Activated T-helper 2 cell treated with anti-CD3 and anti-CD28 coated beads, Interferon-gamma antibody, Interleukin-2, Interleukin-4, amounts not matched to agents 10 μg/mL and 5 μg/mL and 100 μg/mL, durations not matched to agents 14 hours and 24 hours and 36 hours (primary cell): ENCODE measurements at places on chromosomes 6 and 20.

DNA sequence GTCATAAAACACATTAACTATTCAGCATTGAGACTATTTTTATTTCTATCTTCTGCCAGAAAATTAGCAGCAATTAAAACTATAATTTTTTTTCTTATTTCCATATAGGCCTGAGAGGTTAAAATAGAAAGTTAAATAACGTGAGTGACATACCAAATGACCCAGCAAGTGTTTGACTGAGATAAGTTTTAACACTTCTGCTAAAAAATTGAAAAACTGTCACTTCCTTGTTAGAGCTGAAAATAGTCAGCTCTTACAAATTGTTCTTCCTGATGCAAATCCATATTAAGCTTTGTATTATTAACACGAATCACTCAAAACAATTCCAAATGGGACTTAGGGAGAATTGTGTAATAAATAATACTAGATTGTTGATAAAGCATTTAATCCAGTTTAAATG, 26.5 kb upstream of the STX11 start:
- no peaks in the 10 kb centered on the region for H3K4me1 ChIP-seq
- H3K27me3 ChIP-seq: peaks cover 15% of the 10 kb centered on the region

DNA sequence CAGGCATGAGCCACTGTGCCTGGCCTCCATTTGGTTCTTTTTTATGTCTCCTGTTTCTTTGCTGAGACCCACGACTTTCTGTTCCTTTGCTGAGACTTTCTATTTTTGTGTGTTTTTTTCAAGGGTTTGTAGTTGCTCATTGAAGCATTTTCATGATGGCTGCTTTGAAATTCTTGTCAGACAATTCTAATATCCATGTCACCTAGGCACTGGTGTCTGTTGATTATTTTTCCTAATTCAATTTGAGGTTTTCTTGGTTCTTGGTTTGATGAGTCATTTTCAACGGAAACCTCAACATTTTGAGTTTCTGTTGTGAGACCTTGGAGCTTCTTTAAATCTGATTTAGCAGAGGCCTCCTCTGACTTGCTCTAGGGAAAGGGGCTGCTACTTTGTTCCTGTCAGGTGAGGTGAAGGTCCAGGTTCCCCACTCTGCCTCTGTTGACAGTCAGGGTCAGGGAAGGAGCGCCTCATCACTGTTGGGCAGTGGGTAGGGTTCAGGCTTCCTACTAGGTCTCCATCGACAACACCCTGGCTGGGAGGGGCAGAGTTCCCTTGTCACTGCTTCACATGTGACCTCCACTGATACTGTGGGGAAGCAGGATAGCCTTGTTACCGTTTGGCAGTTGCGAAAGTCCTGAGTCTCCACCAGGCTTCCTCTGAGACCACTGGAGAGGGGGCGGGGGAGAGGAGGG, 67.2 kb upstream of the RNF24 start:
- peak overlapping the region; percentile 90 for H3K27ac ChIP-seq
- peaks cover 10% of the 10 kb centered on the region for H3K36me3 ChIP-seq
- peak; percentile 70 for DNase-seq
- H3K4me3 ChIP-seq: peak overlapping the region; percentile 26

DNA sequence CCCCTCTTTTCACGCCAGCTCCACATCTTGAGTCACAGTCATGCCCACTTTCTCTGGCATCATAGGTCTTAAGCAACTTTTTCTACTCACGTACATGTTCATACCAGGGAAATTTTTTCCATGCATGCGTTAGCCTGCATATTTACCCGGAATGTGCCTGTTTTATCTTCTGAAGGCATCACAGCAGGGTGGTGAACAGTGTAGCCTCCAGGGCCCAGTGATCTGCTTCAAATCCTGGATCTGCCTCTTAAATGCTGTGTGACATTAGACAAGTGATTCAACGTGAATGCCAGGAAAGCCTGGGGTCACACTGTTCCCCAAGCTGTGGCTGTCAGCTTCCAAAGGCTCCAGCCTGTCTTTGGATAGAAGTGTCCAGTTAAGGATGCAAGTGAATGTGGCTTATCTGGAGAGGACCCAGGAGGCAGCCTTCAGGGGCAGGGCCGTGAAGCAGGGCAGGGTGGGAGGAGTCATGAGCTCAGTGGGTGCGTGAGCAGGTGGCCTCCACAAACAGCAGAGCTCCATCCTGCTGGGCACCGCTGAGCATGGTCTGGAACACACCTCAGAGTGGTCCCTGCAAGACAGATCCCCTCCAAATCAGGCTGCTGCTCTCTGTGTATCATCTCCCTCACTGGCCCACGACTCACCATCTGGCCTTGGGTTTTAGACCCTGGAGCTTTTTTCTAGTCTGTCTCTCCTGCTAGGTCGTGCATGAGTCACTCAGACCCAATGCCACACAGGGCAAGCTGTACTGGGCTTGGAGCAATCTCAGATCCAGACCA, 30.4 kb upstream of the CD93 start:
- H3K4me1 ChIP-seq: peaks cover 3% of the 10 kb centered on the region
- peaks cover 5% of the 10 kb centered on the region for H3K27me3 ChIP-seq
- H3K27ac ChIP-seq: no peak overlapping the region
- DNase-seq: no peak
- H3K4me3 ChIP-seq: no peak overlapping the region

DNA sequence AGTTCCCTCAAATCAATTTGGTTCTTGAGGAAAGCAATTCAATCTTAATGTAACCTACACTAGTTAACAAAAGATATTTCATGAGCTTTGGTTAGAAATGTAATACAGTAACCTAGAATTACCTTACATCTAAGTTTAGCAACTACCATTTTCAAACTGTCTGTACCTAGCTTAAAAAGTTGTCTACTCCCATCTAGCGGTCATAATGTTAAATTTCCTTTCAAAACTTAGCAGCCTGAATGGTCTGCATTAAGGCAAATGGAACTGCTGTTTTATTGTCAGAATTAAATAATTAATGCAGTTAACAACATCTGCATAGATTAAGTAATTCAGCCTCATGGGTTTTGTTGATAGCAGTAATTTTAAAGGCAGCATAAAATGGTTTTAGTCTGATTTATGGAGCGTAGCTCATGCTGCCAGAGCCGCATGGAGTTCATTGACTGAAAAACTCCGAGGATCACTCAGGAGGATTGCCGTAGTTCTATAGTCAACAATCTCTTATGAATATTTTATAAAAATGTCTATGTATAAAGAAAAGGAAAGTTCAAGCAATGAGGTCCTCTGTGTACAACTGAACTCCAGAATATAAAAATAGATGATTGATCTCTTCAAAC, 485.4 kb upstream of the MANEA start:
- DNase-seq: no peak
- no peak overlapping the region for H3K27ac ChIP-seq
- H3K27me3 ChIP-seq: no peaks in the 10 kb centered on the region
- no peaks in the 10 kb centered on the region for H3K4me1 ChIP-seq

GRCh38 chr6:30213667-30213956, 406 bp upstream of the TRIM26 start:
- peaks cover 24% of the 10 kb centered on the region for H3K36me3 ChIP-seq
- H3K4me1 ChIP-seq: peaks cover 44% of the 10 kb centered on the region
- no peaks in the 10 kb centered on the region for H3K27me3 ChIP-seq
- DNase-seq: no peak

- no peaks in the 10 kb centered on the region for H3K4me1 ChIP-seq
- no peak overlapping the region for H3K27ac ChIP-seq
- DNase-seq: no peak
- no peak overlapping the region for H3K4me3 ChIP-seq
- H3K36me3 ChIP-seq: no peaks in the 10 kb centered on the region
These were observed 143.9 kb upstream of the ESR1 start for GRCh38 chr6:151663559-151663958.

DNA sequence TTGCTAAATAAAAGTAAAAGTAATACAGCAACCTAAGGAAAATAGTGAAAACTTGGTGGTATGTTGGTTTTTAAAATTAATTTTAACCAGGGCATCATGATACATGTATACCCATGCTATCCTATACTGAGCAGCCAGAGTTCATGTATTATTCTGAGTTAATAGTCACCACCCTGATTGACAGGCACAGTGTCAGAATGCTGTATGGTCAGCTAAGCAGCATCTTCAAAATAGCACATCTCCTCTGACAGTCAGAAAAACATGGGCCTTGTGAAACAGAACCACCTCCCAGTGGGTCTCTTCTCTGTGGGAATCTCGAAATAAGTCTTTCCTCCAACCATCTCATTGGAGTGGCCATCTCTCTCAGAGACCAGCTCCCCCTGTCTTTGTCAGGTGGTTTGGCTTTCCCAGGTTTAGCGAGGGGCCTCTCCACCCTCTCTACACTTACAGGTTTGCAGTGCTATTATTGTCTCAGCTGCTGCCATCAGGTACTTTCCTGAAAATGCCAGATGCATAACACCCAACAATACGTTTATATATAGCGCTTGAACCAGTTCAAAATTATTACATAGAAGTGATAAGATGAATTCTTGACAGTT, 47.1 kb upstream of the RNF8 start:
- H3K36me3 ChIP-seq: peaks cover 50% of the 10 kb centered on the region
- peaks cover 3% of the 10 kb centered on the region for H3K4me1 ChIP-seq
- DNase-seq: no peak
- H3K27ac ChIP-seq: no peak overlapping the region
- no peaks in the 10 kb centered on the region for H3K27me3 ChIP-seq
- H3K4me3 ChIP-seq: no peak overlapping the region

- no peaks in the 10 kb centered on the region for H3K4me1 ChIP-seq
- DNase-seq: no peak
- no peaks in the 10 kb centered on the region for H3K27me3 ChIP-seq
- no peak overlapping the region for H3K4me3 ChIP-seq
These were observed 45.4 kb upstream of the DTNBP1 start for GRCh38 chr6:15708231-15708630.

DNA sequence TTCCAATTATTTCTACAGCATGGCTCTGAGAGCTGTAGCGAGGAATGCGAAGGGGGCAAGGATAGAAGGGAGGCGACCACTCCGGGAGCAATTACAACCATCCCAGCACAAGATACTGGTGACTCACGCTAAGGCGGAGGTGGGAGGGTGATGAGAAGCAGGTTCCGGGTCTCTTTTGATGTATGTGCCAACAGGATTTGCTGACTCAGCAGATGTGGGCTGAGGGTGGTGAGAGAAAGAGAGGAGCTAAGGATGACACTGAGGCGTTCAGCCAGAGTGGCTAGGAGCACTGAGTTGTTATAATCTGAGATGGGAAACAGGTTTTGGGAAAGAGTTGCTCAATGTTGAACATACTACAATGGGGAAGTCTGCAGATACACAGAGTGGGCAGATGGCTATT, 9.3 kb upstream of the TXNDC5 start:
- H3K4me3 ChIP-seq: no peak overlapping the region
- DNase-seq: no peak
- no peak overlapping the region for H3K27ac ChIP-seq
- no peaks in the 10 kb centered on the region for H3K36me3 ChIP-seq
- H3K4me1 ChIP-seq: no peaks in the 10 kb centered on the region

DNA sequence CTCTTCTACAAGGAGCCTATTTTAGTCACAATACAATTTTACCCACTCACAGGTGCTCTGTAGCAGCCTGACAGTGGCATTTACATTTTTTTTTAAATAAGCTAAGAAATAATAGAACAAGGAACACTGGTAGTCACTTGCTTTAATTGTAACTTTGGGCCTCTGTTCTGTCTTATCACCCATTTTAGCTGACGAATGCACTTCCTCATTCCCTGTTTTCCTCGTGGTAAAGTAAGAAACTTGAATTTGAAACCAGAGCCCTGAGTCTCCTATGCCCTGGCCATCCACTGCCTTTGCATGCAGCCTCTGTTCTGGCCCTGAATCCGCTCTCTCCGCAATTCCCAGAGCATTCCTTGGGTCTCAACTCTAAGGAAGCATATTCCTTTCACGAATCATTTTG, 550.6 kb downstream of the PTPRT start:
- H3K4me3 ChIP-seq: no peak overlapping the region
- no peak for DNase-seq
- no peak overlapping the region for H3K27ac ChIP-seq
- no peaks in the 10 kb centered on the region for H3K27me3 ChIP-seq

DNA sequence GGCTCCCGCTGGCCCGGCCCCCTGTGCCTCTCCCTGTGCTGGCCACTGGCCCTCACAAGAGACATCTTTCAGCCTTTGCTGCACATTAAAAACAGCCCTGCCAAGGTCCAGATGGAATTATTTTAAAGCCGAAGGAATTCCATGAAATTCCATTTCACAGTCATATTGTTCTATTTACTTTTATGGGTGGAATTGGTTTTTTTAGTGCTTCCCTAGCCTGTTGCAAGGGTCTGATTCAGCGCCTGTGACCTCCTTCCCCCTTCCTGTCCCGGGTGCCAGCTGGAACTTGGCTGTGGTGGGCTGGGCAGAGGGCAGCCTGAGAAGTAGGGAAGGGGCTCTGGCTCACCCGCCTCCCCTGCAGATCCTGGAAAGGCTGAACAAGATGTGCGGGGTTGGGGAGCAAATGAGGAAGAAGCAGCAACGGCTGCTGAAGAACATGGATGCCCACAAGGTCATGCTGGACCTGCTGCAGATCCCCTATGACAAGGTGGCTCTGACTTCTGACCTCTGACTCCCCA, 34.3 kb downstream of the UQCC2 start:
- no peak for DNase-seq
- peaks cover 55% of the 10 kb centered on the region for H3K36me3 ChIP-seq
- H3K4me1 ChIP-seq: no peaks in the 10 kb centered on the region
- no peak overlapping the region for H3K4me3 ChIP-seq
- no peak overlapping the region for H3K27ac ChIP-seq

DNA sequence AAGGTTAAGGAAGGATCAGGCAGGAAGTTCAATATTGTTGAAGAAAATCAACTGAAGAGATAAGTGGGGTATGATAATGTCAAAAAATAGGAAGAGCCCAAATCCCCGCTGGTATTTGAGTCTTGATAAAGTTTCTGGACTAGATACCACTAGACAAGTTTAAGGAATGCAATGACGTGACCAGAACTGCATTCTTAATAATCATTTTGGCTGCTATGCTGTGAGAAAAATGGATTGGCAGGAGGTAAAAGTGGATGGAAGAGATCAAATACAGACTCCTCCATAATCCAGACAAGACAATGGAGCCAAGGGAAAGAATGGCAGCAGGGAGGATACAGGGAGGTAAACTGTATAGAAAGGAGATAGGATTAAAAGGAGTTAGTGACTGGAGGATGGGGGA, 128.2 kb downstream of the COL12A1 start:
- no peak overlapping the region for H3K27ac ChIP-seq
- no peak overlapping the region for H3K4me3 ChIP-seq
- H3K36me3 ChIP-seq: no peaks in the 10 kb centered on the region
- no peaks in the 10 kb centered on the region for H3K4me1 ChIP-seq
- H3K27me3 ChIP-seq: no peaks in the 10 kb centered on the region

- no peaks in the 10 kb centered on the region for H3K27me3 ChIP-seq
- H3K4me1 ChIP-seq: peaks cover 4% of the 10 kb centered on the region
- DNase-seq: no peak
- no peaks in the 10 kb centered on the region for H3K36me3 ChIP-seq
- no peak overlapping the region for H3K27ac ChIP-seq
- H3K4me3 ChIP-seq: no peak overlapping the region
These were observed 202.3 kb downstream of the THBS2 start for GRCh38 chr6:169051371-169051770.

DNA sequence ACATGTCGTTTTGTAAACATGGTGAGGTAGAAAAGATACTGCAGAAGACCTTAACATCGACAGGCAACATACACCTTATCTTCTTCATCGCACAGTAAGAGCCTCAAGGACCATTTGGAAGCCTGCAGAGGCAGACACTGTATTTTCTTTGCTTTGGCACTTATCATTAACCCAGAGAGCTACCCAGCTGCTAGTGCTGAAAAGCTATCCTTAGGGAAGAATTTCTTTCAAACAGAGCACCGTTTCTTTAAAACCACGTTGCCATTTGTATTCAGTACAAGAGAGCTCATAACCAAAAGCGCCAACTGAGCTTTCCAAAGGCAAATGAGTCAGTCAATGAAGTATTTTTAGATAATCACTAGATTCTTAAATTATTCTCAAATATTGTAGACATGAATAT, 306.6 kb downstream of the EPM2A start:
- no peak for DNase-seq
- H3K27me3 ChIP-seq: no peaks in the 10 kb centered on the region
- H3K27ac ChIP-seq: no peak overlapping the region
- no peak overlapping the region for H3K4me3 ChIP-seq
- no peaks in the 10 kb centered on the region for H3K36me3 ChIP-seq
